ENCODE measurements at places on chromosomes 5 and 9.

DNA sequence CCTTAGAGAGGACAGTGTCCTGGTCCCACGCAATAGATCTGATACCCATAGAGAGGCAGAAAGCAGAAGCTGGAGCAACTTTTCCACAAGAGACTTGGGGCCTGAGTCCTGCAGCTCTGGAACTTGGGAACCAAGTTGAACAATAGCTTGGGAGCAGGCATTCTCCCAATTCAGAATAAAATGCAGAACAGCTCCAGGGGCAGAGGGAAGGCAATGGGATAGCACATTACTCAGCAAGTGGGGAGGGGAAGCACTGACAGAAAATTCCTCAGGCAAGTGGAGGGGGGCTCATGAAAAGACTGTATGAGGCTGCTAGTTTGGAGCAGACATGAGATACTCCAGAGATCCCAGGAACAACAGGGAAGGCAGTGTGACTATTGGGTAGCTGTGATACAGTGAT, 513.6 kb downstream of the HINT1 start:
- DNase-seq, result peak; percentile 36

GRCh38 chr5:92527311-92528078, 1053.5 kb downstream of the NR2F1-AS1 start:
- no peak for DNase-seq

DNA sequence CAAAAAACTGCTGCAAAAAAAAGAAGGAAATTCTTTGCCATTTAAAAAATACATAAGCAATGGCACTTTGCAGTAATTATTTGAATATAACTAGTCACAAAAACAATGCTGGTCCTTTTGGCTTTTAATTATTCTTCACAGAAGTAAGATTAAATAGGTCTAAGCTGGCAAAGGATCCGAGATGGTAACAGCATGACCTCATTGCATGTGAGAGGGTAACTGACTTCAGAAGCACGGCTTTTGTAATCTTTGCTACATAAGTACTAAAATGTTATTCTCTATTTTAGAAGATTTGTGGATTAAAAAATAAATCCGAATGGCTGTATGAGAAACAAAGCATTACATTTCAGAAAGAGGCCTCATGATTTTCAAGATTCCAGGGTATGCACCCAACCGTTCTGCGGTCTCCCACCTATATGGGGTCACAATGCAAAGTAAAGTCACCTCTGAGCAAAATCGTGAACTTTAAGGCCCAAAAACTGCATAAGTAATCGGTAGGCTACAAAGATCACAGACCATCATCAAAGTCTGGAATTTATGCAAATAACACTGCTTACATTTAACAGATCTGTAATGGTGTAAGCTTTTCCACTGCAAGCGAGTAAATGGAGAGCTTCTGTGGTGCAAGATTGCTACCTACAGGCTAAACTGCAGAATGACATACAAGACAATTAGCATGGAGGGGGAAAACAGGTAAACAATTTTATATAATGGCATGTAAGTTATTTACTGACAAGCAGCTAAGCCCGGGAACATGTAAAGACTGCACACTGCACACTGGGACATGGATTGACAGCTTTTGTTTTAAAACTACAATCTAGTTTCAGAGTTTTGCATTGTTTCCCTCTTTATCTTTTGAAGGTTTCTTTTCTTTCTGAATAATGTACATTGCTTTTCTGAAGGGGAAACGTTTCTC, 231.6 kb downstream of the SLF1 start:
- DNase-seq, result peak; percentile 35

GRCh38 chr9:34519321-34520020, 3.3 kb downstream of the ENHO start:
- no peak for DNase-seq

DNA sequence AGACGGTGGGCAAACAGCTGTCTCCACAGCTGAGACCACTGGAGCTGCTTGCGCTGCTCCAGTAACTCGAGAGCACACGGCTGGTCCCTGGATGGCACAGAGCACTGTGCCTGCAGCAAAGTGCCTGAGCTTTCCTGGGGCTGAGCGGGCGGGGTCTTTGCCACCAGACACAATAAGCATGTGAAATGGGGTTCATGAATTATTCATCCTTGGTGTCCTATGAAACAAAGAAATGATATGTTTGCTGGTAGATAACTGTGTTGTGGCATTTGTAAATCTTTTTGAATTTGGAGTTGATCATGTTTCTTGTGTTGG, 151.7 kb upstream of the MPDZ start:
- DNase-seq, result peak; percentile 34

DNA sequence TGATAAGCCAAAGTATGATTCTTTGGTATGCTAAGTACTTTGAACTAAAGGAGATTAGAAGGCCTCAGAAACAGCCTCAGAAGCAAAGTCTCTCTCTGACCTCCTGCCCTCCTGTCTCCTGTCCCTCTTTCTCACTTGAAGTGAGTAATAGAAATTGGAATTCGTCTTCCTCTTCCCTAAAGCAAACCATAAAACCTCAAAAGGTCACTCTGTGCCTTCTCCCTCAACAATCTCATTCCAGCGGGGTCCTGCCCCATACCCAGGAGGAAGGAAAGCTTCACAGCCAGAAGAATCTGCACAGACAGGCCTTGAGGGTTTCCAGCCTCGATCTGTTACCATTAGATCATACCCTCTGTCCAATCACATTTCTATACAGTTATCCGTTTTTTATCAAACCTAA, 87.8 kb downstream of the HAPLN1 start:
- DNase-seq, result no peak

DNA sequence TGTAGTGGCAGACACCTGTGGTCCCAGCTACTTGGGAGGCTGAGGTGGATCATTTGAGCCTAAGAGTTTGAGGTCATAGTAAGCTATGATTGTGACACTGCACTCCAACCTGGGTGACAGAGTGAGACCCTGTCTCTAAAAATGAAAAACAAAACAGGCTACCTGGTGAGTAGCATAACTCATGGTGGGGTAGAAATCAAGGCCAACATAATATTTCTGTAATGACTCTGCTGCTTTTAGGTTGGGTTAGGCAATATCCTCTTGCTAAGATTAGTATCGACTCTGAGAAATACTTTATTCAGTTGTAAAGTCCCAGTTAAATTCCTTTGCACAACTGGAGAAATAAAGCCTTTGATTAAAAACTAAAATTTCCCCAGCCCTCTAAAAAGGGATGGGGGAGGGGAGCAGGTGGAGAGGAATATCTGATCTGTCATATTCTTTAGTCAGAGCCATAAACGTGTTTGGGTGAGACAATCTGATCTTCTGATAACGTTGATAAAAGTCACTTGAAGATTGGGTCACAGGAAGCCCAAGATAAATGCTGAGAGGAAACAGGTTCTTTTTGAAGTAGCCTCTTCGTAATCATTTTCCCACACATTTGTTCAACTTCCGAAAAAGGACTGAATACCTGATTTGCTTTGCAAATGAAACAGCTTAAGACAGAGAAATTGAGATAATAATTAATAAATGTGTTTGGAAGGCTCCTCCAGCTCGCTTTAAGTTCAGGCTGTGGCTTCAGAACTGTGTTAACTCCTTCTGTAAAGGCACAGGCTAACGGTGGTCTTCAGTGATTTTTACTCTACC, 14.9 kb downstream of the IL4 start:
- no peak for DNase-seq
